ENCODE measurements at places on chromosomes 7 and 10.

DNA sequence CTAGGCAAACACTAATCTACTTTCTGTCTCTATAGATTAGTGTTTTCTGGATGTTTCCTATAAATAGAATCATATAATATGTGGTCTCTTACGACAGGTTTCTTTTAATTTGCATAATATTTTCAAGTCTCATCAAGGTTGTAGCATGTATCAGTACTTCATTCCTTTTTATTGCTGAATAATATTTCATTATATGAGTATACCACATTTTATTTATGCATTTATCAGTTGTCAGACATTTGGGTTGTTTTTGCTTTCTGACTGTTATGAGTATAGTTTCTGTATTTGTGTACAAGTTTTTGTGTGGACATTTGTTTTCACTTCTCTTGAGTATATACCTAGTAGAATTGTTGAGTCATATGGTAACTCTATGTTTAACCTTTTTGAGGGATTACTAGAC, 48.2 kb downstream of the SHOC2 start:
- no peak for DNase-seq

GRCh38 chr7:141418066-141418465, 133.1 kb upstream of the AGK start:
- no peak for DNase-seq

DNA sequence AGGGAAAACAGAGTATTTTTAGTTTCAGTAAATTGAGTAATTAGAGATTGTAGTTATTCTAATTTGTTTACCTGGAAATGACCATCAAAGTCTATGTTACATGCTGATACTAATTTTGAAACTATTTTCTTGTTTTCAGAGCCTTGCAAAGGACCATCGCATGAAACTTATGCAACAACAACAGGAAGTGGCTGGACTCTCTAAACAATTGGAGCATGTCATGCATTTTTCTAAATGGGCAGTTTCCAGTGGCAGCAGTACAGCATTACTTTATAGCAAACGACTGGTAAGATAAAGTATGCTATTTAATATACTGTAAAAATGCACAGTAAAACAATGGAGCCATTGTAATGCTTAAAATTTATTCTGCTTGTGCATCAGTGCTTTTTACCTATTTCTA, 78.5 kb downstream of the TRIM24 start:
- DNase-seq, result peak; percentile 34

GRCh38 chr7:95609277-95609971, 13.1 kb upstream of the PDK4 start:
- no peak for DNase-seq

GRCh38 chr7:4747746-4748145, 27.7 kb upstream of the AP5Z1 start:
- DNase-seq, result no peak

DNA sequence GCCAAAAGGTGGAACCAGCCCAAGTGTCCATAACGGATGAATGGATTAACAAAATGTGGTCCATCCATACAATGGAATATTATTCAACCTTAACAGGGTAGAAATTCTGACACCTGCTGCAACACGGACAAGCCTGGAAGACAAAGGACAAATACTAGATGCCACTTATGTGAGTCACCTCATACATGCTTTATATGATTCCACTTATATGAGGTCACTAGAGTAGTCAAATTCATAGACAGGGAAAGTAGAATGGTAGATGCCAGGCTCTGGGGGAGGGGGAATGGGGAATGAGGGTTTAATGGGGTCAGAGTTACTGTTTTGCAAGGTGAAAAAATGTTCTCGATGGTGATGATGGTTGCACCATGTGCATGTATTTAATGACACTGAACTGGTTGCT, 34.0 kb upstream of the CYTH3 start:
- DNase-seq, result no peak

GRCh38 chr7:120973849-120974248, 14.7 kb upstream of the CPED1 start:
- DNase-seq, result no peak

- no peak for DNase-seq
Observed at GRCh38 chr7:36215457-36215765, 62.4 kb downstream of the EEPD1 start.

DNA sequence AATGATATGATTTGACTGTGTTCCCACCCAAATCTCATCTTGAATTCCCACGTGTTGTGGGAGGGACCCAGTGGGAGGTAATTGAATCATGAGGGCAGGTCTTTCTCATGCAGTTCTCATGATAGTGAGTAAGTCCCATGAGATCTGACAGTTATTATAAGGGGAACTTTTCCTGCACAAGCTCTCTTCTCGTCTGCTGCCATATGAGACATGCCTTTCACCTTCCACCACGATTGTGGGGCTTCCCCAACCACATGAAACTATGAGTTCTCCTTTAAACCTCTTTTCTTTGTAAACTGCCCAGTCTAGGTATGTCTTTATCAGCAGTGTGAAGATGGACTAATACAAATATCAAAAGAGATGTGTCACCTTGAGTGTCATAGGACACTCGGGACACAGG, 502.7 kb upstream of the PODXL start:
- DNase-seq, result no peak

DNA sequence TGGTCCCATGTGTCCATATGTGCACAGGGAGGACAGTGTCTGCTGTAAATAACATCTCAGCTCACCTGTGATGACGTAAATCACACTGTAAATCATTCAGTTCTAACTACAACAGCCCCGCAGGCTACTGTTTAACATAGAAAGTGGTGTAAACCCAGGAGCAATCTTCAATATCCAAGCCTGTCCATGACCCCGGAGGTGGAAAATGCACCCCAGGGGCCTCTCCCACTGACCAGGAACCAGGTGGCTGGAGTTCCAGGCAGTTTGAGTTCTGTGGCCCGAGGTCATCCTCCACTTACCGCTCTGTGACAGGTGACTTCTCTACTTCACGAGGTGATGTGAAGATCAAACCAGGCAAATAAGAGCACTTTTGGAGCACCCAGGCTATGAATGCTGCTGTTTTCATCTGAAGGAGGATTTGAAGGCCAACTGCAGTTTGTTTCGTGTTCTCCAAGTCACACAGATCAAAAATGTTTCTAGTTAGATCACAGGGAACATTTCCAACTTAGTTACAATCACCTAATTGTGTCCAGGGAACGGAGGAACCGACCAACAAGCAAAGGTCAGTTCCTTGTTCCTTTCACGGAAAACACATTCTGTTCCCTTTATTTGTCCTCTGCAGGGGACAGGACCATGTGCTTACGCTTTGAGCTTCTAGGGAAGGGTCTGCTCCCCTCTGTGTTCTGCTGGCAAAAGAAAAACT, 131.8 kb downstream of the WDR37 start:
- DNase-seq, result no peak

GRCh38 chr7:116307253-116307652, 96.9 kb downstream of the TES start:
- no peak for DNase-seq

- DNase-seq, result no peak
Observed at GRCh38 chr7:121339082-121339481, 10.3 kb downstream of the WNT16 start.

GRCh38 chr7:41912851-41913567, 210.1 kb upstream of the INHBA start:
- no peak for DNase-seq

DNA sequence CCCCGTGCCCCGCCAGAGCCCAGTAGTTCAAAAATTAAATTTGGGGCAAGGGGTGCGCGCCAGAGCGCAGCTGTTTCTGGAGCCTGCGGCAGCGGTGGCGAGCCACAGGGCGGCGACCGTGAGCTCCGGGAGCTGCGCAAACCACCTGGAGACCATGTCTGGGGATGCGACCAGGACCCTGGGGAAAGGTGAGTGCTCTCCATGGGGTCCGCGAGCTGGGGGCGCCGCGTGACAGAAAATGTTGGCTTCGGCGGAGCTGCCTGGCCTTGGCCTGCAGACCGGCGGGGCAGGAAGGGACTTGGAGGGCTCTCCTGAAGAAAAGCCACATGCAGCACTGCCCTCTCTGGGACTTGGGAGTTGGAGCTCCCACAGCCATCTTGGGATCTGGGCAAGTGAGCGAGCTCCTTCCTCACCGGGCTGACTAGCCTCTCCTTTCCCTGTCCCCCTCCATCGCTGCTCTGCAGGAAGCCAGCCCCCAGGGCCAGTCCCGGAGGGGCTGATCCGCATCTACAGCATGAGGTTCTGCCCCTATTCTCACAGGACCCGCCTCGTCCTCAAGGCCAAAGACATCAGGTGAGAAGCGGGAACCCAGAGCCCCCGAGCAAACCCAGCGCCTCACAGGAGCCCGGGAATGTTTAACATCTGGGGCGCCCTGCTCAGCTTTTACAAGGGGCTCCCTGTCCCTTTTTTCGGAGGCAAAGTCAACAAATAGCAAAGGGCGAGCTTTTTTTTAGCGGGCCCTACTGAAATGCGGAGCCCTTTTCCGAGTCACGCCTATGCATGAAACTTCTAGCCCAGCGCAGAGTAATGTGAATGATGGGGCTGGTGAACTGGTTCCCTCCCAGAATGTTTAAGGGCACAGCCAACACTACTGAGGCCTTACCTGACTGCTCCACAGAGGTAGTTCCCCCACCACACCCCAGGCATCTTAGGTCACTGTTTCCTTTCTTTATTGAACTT, 6.1 kb downstream of the GSTO2 start:
- no peak for DNase-seq

DNA sequence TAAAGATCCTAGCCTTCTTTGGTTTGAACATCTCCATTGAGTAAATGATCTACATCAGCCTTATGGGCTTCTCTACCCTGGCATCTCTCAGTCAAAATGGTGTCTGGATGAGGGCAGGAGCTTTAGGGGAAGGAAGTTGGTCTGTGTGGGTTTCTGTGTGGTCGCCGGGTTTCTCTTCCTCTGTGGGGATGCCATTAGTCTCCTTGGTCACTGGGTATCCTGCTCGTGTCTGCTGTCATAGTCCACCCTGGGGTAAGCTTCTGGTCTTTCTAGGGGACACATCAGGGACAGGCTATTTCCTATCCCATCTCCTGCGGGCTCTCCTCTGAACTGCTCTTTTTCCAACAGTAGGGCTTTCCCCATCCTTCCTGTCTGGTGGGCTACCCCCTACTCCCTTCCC, 150.3 kb upstream of the NPY start:
- DNase-seq, result no peak

DNA sequence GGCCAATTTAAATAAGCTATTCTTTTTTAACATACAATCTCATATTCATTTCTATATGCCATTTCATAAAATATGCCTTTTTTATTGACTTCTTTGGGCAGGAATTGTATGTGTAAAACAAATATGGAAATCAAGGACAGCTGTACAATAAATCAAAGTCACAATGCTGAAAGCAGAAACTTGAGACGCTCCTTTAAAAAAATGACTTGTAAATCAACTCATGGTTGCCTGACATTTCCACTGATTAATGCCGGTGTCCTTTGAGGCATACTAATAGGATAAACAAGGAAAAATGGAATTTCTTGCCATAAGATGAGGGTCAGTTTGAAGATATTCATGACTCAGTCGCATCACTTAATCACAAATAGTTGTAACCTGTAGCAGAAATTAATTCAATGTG, 247.4 kb upstream of the TEX47 start:
- no peak for DNase-seq

GRCh38 chr10:69669409-69669808, 39.4 kb downstream of the FAM241B start:
- DNase-seq, result no peak
